ENCODE measurements at places on chromosomes 5 and 9. TPM values are rescaled to one million over a fixed set of nuclear protein-coding genes. Genes with fewer than 3 reads are reported as not detected.

IRX4 gene
- 23.0 TPM for total RNA-seq

BRIX1 gene
- total RNA-seq: 45.6 TPM

ABLIM3 gene
- 7.6 TPM for total RNA-seq

FIBCD1 gene
- 0.56 TPM for total RNA-seq

KIF12 gene
- 1.1 TPM for total RNA-seq

SPACA9 gene
- 6.6 TPM for total RNA-seq

ADAMTS16 gene
- not detected for total RNA-seq

Measured in airway epithelial cell (primary cell).